ENCODE measurements at places on chromosomes 11 and 22.

DNA sequence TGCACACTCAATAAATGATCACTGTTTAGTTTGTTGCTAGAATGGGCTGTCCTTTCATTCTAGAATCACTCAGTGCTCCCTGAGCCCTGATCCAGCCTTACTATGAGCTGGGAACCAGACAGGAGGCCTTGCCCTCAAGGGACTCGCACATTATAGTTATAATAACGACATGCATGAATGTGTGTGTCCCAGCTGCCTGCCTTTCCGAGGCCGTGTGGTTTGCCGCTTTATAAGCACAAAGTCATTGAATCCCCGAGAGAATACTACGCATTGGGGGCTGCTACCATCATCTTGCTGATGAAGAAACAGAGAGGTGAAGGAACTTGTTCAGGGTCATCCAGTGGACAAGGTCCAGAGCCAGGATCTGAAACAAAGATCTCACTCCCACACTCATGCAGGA, 75.7 kb downstream of the NFAM1 start:
- no peak for DNase-seq

DNA sequence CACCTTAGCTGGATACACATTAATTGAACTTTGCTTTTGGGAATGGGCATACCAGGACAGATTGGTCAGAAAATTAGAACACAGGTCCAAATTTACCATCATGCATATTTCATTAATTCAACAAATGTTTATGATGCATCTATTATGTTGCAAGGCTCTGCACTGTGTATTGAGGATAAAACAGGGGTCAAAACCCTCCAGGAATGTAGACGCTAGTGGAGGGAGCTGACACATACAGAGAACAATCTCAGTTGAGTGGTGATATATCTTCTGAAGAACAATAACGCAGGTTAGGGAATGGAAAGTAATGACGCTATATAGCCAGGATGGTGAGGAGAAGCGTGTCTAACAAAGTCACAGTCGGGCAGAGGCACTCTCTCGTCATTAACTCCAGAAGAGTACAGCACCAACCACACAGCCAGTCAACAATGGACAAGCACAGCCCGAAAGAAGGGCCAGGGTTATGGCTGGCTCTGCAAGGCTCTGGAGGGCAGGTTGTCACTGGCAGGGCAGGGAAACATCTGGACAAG, 3.8 kb downstream of the FLI1 start:
- no peak for DNase-seq

DNA sequence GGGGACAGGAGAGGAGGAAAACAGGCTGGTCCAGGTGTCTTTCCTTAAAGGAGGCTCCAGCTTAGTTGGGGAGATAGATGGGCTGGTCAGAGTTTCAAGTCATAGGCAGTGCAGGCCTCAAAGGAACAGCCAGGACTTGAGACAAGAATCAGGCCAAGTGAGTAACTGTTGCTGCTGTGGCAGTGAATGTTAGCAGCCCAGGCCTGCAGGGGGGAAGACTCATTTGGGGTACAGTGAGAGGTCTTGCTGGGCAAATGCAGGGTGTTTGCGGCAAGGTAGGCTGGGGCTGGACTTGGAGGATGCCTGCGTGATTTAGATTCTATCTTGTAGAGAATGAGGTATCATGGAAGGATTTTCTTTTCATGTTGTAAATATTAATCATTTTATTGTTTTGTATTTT, 24.1 kb downstream of the PTPRJ start:
- DNase-seq: no peak

GRCh38 chr11:61626580-61627380, 45.9 kb upstream of the SYT7 start:
- peak; percentile 36 for DNase-seq

DNA sequence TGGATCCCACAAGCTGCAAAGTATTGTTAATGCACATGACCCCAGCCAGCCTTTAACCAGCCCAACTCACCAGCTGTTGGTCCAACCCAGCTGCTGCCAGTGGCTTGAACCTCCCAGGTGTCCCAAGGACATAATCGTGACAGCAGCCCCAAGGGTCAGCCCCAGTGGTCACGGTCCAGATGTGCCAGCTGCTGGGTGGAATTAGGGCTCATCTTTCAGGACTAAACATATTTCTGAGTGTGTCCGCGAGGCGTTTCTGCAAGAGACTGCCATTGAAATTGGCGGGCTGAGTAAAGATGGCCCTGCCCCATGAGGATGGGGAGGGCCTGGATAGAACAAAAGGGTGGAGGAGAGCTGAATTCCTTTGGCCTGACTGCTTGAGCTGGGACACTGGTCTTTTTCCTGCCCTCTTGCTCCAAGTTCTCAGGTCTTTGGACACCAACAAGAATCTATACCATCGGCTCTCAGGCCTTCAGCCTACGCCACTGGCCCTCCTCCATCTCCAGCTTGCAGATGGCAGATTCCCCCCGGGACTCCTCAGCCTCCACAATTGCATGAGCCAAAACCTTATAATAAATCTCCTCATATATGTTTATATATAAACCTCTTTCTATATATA, 240.2 kb downstream of the MN1 start:
- DNase-seq: no peak

GRCh38 chr11:120203626-120204025, 7.2 kb upstream of the OAF start:
- no peak for DNase-seq

GRCh38 chr11:27468209-27468994, 4.2 kb downstream of the LGR4 start:
- peak; percentile 53 for DNase-seq

GRCh38 chr22:45503816-45504372, 1.2 kb downstream of the FBLN1 start:
- no peak for DNase-seq

DNA sequence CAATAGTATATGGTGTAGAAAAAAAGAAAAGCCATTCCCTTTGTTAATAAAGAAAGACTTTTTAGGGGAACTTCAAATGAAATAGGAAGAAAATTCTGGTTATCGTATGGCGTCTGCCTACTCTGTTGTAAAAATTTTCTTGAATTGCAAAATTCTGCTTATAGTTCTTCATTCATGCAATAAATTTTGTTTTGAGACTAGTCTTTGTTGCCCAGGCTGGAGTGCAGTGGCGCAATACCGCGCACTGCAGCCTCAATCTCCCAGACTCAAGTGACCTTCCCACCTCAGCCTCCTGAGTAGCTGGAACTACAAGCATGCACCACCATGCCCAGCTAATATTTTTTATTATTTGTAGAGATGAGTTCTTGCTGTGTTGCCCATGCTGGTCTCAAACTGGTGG, 5.8 kb downstream of the DDIAS start:
- DNase-seq: no peak

- DNase-seq: no peak
Observed at GRCh38 chr11:77402218-77402556, 71.7 kb downstream of the PAK1 start.

DNA sequence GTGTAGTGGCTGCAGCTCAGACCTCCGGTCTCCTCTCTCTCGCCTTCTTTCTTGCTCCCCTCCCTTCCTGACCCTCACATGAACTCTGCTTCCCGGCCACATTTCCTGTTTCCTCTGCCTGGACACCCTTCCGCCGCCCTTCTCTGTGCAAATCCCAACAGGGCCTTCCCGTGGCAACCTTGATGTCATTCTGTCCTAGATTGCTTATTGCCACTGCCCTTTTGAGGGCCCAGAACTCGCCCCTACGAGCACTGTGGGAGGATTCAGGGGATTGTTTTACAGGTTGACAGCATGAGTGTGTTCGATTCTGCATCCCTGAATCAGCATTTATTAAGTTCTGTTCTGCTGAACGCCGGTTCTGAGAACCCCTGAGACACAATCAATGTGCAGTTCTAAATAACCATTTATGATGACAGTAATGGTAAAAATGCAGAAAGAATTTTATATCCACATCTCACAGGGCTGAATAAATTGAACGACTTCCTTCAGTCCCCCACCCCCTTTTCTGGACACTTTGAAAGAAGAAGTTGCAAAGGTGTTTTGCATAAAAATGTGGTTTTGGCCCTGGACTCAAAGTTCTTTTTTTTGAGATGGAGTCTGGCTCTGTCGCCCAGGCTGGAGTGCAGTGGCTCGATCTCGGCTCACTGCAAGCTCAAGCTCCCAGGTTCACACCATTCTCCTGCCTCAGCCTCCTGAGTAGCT, 6.4 kb downstream of the BATF2 start:
- DNase-seq: no peak

DNA sequence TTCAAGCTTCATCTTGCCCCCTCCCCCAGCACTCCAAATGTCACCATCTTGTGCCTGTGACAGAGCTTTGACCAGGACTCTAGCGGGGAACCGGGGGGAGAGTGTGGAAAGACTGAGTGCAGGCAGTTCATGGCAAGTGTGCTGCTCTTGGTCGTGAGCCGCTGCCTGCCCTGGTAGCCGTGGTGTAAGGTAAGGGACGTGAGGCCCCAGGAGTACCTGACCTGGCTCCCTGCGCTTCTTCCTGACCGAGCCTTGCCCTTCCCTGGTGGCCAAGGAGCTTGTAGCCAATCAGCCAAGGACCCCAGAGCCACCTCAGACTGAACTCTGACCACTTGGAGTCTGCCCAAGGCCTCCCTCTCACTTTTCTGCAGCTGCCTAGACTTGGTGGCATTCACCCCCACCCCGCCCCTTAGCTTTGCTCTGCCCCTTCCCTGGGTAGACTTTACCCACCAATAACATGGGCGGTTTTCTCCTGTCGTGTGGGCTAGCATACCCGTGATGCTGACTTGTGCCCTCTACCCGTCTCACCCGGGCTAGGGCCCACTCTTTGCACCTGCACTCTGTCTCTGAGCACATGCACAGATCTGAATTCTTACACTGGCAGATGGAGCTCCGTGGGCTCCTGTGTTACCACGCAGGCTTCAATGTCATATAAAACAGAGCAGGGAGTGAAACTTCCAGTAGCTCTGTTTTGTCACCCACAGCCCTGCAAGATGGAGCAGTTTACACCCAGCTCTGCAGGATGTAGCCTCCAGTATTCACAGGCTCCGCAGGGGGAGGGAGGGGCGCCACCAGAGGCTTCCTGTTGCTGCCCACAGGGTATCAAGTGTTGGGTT, 1.5 kb downstream of the DGKZ start:
- DNase-seq: no peak

DNA sequence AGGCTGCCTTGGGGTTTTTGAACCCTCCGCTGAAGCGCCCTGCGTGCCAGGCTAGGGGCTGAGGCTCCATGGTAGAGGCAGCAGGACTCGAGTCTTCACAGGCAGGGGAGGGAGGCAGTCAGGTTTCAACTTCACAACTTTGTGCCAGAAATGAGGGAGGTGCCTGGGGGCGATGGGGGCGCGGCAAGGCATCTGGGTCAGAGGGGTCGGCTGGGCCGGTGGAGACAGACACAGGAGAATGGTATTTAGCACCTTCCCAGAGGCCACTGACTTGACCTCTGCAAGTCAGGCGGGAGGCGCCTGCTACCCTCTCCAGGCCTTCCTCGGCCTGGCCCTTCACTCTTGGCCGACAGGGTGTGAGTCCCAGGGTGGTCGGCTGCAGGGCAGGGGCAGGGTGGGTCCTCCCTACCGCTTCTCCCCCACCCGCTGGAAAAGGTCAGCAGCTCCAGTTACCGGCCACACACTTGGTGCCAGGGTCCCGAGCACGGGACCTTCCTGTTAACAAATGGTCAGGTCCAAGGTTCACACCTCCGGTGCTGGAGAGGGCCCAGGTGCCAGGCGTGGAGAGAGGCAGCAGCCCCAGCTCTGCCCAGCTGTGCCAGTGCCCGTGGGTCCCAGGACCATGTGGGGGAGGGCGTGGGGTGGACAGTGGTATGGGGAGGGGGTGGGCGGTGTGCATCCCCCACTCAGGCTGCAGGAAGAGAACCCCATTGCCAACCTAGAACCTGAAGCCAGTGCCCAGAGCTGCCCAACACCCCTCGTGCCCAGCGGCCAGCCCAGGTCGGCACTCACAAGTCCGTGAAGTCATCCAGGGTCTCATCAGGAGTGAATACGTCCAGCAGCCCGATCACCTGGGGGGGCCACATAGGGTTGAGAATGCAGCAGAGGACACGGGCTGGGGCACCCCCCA, 3.8 kb downstream of the MAPK12 start:
- no peak for DNase-seq

GRCh38 chr22:40659166-40659565, 20.1 kb upstream of the MCHR1 start:
- no peak for DNase-seq

GRCh38 chr22:20429254-20430100, 8.1 kb downstream of the SCARF2 start:
- DNase-seq: no peak

DNA sequence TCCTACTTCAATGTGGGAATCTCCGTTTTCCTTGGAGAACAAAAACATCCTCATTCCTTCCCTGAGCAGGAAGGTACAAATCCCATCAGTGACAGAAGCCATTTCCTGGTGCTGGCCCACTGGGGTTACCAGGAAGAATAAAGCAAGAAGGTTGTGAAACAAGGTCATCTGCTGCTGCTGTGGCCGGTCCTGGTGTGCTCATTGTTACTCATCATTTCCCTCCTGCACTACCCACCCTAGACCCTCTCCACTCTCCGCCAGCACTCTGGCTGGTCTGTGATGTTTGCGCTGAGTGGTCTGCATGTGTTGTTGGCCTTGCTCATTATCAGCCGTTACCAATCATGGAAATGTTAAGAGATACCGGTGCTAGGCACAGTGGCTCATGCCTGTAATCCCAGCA, 37.0 kb downstream of the OSBP2 start:
- DNase-seq: no peak

- DNase-seq: no peak
Observed at GRCh38 chr22:41369424-41369745, 12.4 kb upstream of the TEF start.

DNA sequence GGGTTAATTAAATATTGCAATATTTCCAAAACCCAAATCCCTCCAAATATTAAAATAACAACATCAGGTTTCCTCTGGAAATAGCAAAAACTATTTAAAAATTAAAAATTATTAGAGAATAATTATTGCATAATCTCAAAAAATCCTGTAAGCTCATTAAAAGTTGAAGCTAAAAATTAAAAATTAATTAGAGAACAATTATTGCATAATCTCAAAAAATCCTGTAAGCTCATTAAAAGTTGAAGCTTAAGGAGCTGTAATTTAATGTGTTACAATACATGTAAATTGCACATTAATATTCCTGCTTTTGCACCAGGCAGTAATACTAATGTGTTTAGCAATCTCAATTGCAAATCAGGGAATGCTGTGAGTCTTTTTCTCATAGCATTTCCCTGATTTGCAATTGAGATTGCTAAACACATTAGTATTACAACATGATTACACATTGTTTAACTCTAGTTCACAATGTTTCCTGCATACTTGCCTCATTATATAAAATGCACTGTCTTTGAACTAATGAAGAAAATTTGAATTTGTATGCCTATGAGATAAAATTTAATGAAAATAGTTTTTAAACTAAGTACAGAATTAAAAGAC, 247.7 kb downstream of the GUCY1A2 start:
- DNase-seq: no peak

DNA sequence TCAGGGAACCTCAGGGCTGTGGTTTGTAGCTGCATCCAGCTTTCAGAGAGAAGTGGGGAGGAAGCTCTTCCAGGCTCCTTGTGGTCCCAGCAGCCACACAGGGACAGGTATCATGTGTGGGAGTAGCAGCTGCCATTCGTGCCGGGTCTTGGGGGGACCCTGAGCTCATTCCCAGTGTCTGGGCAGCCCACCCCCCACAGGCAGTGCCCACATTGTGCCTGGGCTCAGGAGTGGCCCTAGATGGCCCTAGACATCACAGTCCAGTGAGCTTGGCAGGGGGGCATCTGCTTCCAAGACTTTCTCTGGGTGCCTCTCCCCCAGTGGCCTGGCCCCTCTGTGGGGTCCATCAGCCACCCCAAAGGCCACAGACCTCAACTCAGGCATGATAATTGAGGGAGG, 619.7 kb downstream of the BRD1 start:
- DNase-seq: no peak
